ENCODE measurements at places on chromosomes 7 and 10. TPM values are rescaled to one million over a fixed set of nuclear protein-coding genes. Genes with fewer than 3 reads are reported as not detected.

The GRM3 gene
- polyA plus RNA-seq: not detected

- DNase-seq: no peak
Measured at GRCh38 chr10:89171263-89171872, 35.7 kb downstream of the CH25H start.

GRCh38 chr10:6763423-6763822 is 183.3 kb upstream of the PRKCQ start:
- no peak for DNase-seq

The DPP6 gene
- not detected for polyA plus RNA-seq

DNA sequence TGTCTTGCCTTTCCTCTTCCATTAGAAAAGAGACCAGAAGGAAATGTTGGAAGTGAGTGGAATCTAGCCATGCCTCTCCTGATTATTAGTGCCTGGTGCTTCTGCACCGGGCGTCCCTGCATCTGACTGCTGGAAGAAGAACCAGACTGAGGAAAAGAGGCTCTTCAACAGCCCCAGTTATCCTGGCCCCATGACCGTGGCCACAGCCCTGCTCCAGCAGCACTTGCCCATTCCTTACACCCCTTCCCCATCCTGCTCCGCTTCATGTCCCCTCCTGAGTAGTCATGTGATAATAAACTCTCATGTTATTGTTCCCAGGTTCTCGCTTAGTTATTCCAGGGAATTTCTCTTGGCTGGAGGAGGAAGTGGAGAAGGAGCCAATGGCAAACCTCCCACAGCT is 4.2 kb downstream of the TMEM176A start:
- DNase-seq: no peak

DNA sequence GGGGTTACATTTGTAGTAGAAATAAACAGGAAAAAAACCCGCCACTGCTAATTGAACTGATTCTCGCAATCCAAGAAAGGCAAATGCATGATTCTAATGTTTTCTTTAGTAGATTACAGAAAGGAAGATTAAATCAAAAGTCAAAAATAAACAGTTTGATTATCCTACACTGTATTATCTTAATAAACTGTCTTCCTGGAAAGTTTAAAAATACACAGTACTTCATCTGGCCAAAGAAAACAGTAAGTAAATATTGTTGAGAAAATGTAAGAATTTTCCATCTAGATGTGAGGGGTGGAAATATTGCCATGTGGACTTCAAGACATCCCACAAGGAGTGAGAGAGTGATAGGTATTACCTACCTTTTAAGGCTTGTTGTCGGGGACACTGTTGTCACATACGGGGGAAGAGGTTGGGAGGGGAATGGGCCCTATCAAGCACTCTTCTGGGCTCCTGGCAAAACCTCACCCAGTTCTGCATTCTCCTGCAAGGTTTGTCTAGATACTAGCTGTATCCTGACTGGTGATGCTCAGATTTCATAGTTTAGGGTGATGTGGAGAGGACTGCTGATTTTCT is 17.8 kb downstream of the GRK5 start:
- DNase-seq: no peak

DNA sequence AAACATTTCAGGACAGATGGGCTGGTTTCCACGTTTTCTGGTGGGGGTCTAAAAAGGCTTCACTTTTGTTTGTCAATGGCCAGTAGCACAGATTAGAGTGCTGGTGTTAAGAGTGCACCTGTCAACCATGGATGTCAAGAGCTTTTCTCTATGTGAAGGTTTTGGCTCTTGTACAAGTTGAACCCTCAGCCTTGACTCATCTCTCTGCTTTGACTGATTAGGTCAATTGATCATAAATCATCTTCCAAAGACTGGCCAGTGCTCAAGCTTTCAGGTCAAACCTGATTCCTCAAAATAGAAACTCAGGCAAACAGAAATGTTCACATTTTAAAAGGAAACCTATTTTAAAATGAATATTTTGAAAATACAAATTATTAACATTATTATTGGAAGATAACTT is 59.6 kb upstream of the SP4 start:
- DNase-seq: no peak

- no peak for DNase-seq
Measured at GRCh38 chr10:22900841-22901601, 26.8 kb upstream of the ARMC3 start.

- DNase-seq: no peak
Measured at GRCh38 chr7:77950548-77950947, 152.0 kb downstream of the PHTF2 start.

The CDC14C gene
- polyA plus RNA-seq: not detected

DNA sequence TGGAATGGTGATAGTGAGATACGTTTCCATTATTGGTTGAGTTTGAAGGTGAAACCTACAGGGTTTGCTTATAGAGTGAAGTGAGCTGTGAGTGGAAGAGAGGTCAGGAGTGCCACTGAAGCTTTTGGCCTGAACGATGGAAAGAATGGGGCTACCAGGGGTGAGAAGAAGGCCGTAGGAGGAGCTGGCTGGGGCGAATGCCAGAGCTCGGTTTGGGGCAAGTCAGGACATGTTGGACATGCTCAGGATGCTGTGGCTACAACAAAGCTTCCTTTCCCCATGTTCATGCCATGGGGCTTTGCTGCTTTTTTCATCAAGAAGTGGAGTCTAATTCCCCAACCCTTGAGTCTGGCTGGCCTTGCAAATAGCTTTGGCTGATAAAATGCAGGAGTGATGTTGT is 253.7 kb downstream of the GLRX3 start:
- no peak for DNase-seq

DNA sequence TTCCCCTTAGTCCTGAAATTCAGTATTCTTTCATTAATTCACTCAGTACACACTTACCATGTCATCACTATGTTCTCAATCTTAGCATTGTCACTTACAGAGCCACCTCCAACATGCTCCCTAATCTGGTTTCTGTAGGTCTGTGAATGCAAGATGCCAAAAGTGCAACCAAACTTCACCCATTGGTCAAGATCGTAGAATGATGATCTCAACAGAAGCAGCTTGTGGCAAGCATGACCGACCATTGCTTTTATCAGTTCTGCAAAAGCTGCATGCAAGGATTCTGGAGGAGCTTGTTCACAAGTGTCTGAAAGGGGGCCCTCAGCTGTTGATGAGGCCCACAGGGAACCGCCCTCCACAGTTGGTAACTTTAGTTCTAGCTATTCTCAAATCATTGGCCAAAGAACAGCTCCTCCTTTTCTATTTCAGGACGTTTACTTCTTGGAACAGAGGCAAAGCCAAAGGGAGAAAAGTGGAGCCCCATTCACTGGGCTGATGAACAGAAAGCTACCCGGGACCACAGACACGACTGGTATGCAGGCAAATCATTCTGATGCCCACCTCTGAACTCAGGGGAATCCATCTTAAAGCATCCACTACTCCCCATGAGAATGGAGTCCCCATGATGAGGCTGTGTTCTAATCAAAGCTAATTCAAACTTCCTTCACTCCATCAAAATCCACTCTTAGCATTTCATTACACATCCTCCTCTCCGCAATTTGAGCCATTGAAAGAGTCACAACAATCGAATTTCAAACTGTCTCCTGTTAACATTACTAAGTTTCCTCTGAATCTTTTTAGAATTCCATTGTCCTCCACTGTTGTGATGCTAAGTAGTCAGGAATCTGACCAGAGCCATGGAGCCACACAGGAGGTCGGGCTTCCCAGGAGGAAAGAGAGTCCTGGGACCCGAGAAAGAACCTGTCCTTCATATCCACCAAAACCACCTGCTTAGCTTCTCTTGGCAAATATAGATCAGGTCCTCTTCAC is 13.9 kb downstream of the GRB10 start:
- DNase-seq: no peak

GRCh38 chr7:90931986-90932916 is 332.0 kb upstream of the FZD1 start:
- no peak for DNase-seq

DNA sequence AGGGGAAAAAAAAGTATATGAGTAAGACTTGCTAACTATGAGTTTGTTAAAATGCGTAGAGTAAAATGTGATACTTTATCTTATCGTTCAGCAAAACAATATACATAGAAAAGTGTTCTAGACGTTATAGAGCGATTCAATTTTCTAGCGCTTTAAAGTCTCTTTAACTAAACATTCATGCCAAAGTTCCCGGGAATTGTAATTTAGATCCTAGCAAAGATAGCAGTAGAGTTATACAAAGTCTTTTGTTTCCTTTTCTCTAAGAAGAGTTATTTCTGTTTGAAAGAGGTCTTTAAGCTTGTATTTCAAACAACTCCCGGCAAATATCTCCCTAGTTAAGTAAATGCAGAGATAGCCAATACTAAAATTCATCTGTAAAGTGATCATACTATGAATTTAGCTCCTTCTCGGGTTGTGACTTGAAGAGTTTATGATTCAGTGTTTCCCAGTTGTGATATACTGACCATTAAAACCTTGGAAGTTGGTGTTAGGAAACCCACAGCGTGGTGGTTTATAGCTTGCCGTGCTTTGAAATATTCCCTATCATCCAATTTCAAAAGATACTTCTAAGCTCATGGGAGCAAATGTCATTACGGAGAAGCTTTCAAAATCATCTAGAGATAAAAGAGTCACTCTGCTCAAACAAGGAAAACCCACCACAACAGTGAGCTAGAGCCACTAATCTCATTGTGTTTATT is 171.7 kb downstream of the CSTF2T start:
- no peak for DNase-seq

Measured in naive thymus-derived CD4-positive, alpha-beta T cell (primary cell).